Activated CD4-positive, alpha-beta memory T cell treated with anti-CD3 and anti-CD28 coated beads, Interleukin-2, amount 10 ng/mL, durations not matched to agents 7 days and 5 days (primary cell): ENCODE measurements at places on chromosomes 11 and 22.

- DNase-seq: no peak
Measured at GRCh38 chr22:27810609-27811151, 9.1 kb upstream of the MN1 start.

DNA sequence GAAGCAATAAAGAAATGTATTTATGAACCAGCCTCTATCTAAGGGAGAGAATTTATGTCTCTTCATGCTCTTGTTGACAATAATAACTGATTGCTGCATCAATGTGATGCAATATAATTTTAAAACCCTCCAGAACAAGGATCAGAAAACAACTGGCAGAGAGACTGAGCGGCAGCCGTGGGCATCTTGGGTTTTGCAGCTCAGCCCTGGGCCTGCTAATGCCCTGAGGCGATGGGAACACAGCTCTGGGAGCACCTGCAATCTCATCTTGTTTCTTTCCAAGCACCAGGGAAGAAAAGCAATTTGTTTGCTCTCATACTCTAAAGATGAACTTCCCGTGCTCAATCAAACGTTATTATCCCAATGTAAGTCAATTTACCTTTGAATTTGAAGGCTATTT is 245.7 kb downstream of the ST3GAL4 start:
- DNase-seq: no peak

- no peak for DNase-seq
Measured at GRCh38 chr11:15494740-15495139, 380.0 kb downstream of the INSC start.

DNA sequence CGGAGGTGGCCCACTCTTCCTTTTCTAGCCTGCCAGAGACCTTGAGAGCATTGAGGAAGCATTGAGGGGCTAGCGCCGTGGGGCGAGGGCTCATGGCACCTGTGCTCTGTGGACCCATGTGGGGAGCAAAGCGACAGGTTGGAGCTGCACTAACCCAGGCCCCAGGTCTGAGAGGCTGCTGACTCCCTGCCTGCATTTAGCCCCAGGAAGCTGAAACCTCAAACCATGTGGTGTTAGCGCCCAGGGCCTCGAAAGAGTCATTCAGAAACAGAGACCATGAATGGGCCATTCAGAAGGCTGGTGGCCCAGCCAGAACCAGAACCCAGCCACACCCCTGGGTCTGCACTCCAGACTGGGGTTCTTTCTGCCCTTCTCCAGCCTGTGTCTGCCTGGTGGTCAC is 88.6 kb downstream of the BCR start:
- no peak for DNase-seq

DNA sequence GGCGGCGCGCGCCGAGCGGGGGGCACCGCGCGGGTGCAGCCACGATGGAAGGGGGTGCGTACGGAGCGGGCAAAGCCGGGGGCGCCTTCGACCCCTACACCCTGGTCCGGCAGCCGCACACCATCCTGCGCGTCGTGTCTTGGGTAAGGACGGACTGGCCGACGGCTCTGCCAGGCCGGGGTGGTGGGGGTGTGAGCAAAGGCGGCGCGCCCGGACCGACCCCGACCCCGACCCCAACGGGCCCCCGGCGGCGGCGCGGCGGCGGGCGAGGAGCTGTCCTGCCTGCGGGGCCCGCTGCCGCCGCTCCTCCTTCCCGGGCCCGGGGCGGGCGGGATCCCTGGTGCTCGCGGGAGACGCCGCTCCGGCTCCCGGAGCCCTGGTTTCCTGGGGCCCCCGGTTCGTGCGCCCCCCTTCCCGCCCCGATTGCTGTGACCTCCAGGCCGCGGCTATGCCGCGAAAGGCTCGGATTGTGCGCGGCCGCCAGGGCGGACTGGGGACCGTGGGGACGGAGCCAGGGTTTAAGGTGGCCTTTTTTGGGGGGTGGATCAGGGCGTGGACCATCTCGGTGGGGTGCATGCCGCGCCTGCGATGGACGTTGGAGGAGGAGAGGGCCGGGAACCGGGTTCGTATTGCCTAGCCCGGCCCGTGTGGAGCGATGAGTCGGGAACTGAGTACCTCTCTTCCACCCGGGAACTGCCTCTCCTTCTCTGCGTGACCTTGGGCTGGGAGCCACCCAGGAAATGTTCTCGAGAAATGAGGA is at the start of gene SYNGR1:
Gene SYNGR1 (plus strand): TSS at position 25 of the 760 bp plus-strand sequence. CDS start 20 bp downstream, at position 45.
- DNase-seq: no peak

DNA sequence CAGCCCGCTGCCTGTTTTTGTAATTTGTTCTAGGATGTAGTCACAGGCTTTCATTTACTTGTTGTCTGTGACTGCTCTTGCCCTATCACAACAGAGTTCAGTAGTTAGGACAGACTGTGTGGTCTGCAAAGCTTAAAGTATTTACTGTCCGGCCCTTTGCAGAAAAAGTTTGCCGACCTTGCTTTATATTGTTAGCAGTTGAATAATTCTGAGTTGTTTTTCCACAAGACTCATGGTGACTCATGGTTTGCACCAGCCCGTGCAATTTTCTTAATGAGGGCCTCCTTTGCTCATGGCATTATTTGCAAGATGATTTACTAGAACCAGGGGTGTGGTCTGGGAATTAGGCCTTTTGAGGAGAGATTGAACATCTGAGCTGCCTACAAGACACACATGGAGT is 110.6 kb downstream of the SCN3B start:
- DNase-seq: no peak

GRCh38 chr11:16587670-16588069 is 150.8 kb upstream of the C11orf58 start:
- no peak for DNase-seq

- no peak for DNase-seq
Measured at GRCh38 chr11:17385926-17386325, 2.5 kb downstream of the KCNJ11 start.

- no peak for DNase-seq
Measured at GRCh38 chr11:117479372-117479771, 151.7 kb downstream of the CEP164 start.

DNA sequence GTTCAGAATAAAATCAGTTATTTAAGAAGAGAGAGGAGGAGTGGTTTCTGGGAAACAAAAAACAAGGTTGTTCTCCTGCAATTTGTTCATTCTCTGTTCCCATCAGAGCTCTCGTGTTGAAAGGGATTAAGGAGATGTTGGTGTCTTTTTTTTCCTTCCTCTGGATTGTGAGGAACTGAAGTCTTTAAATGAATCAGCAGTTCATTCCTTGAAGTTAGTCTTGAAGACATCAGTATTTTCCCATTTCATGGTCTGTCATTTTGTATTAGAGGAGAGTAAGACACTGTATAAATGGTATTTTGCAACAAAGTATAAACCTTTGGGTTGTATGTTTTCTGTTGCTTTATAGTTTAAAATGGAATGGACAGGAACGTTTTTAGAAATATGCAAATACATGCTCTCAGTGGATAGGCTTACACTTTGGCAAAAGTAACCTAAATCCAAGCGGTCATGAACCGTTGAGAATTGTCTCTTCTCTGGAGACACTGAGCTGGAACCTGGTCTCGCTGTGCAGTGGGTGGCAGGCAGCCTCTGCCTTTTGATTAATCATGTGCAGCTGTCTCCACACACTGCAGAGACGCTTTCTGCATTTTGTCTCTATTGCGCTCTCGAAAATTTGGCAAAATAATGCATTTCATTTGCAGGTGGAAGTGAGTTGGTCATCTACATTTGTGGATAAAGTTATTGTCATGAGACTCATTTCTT is 33.0 kb downstream of the SAMM50 start:
- DNase-seq: no peak

- no peak for DNase-seq
Measured at GRCh38 chr11:132605825-132606570, 926.3 kb downstream of the OPCML start.

GRCh38 chr11:26839911-26840698 is 118.2 kb upstream of the SLC5A12 start:
- no peak for DNase-seq

DNA sequence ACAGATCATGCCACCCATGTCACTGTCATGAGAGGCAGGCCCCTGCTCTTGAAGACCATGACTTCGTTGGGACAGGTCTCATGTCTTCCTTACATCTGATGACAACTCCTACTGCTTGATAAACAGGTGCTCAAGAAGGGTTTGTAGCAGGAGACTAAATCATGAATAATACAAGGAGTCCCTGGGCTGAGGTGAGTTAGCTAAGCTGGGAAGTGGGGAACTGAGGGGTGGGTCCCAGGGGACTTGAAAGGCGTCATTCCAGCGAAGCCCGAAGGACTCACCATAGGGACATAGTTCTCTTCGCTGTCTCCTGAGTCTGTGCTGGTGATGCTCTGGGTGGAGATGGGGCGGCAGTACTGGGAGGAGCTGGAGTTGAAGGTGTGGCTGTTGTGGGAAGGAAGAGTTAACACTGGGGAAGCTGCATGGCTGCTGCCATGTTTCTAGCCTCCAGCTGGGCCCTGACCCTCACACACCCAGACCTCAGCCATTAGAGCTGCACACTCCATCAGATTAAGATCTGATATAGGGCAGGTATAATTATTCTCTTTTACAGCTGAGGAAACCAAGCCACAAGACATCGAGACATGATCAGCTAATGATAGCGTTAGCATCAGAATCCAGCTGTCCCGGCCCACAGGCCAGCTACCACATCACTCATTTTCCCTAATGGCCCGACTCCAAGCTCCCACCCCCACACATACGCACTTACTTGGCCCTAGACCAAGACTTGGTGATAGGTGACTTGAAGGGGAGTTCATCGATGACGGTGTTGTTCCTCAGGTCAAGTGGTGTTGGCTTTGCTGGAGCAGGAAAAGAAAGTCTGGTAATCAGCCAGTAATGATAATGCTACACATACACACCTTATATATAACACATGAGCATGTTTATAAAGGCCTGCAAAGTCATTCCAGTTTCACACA is 32.9 kb downstream of the USP35 start:
- DNase-seq: peak; percentile 10

DNA sequence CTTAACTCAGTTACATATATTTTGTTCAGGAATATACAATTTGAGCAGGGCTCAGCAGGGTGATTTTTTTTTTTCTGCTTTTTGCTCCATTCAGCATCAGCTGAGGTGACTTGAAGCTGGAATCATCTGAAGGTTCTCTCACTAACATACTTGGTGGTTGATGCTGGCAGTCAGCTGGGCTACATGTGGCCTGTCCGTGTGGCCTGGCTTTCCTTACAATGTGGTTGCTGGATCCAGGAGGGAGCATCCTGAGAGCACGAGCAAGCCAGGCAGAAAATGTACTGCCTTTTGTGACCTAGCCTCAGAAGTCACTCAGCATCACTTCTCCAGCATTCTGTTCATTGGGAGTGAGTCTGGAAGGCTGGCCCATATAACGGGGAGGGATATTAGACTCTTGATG is 151.6 kb upstream of the E2F8 start:
- no peak for DNase-seq

GRCh38 chr22:50551160-50551752 is 5.6 kb downstream of the KLHDC7B start:
- no peak for DNase-seq

DNA sequence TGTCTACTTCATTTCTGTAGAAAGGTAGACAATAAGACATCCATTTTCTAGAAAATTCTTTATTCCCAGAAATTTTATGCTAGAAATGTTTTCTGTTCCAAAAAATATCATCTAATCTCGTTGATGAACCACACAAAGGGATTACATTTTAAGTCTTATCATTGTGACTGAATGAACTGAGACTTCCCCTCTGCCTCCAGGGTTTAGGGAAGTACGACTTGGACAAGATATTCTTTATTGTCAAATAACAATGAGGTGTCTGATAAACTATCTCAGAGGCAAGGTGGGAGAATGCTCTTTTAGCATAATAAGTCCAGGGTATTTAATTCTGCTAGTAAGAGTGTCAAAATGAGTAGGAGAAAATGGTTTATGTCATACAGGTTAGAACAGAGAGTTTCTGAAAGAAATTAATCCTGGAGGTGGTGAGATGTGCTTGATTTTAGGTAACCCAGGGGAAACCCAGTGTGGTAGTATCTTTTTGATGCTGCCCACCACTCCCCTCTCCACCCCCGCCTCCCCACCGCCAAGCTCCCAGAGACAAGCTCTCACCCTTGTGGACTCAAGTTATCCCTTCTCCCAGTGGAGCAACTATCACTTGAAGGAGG is 100.6 kb downstream of the CD44 start:
- no peak for DNase-seq

- DNase-seq: no peak
Measured at GRCh38 chr11:61273178-61274078, 21.7 kb downstream of the VWCE start.

GRCh38 chr22:49826603-49827270 is 936 bp downstream of the BRD1 start:
- DNase-seq: peak; percentile 53

DNA sequence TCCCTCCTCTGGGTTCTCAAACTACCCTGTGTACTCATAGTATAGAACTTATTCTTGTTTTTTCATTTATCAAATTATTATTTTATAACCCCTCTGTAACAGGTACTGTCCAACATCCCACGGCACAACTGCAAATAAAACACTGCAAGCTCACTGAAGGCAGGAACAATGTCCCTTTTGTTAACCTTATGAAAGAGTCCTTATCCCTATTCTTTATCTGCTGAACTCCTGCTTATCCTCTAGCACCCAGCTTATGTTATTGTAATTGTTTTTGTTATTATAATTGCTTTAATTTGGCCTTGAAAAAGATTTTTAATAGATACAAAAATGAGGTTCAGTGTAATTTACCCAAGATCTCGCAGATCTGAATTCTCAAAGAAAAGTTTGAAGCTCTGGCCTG is 130.4 kb downstream of the MSANTD4 start:
- DNase-seq: no peak

GRCh38 chr22:44567846-44568493 is 69.9 kb upstream of the RTL6 start:
- peak; percentile 57 for DNase-seq

GRCh38 chr22:29215012-29215860 is 9.5 kb downstream of the EMID1 start:
- DNase-seq: no peak

DNA sequence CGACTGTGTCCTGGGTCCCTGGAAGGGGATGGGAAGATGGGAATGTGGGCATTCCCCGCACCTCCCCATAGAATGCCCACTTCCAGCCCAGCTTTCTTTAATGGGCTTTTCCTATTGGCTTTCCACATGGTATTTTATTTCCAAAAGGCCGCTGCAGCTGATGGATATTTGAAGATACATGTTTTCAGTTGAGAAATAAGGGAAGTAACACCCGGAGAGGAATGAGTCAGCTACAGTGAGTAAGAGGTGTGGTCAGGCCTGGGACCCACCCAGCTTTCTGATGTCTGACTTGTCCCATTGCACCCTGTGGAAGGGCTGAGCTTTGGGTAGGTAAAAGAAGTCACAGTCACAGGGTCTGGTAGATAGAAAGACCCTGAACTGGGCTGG is 476.9 kb downstream of the MIAT start:
- peak; percentile 21 for DNase-seq

DNA sequence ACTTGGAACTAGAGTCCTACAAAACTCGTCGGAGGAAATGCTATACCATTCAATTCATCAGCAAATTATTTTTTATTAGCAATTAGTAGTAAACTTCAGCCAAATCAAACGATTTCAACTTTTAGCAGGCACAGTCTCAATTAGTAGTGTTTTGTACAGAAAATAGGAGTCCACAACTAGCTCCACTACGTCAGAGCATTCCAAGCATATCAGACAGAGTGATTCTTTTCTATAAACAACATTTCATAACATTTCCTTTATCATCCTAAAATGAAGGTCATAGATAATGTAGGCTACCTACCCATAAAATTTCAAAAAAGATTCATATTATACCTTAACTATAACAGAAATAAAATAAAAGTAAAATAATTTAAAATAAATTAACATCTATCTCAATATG is 169.9 kb downstream of the KIF18A start:
- no peak for DNase-seq
